ENCODE measurements at places on chromosomes 12 and 14. TPM values are rescaled to one million over a fixed set of nuclear protein-coding genes. Genes with fewer than 3 reads are reported as not detected.

OTUB2 gene
- total RNA-seq, result 1.3 TPM

SLC15A4 gene
- 31.7 TPM for total RNA-seq

HSPA2 gene
- 10.1 TPM for total RNA-seq

SLC16A7 gene
- total RNA-seq, result 22.5 TPM

TCL1B gene
- total RNA-seq, result not detected

DDX23 gene
- 48.3 TPM for total RNA-seq

SLC6A12 gene
- total RNA-seq, result not detected

GPR137C gene
- 0.59 TPM for total RNA-seq

TMTC1 gene
- total RNA-seq, result 26.6 TPM

SOAT2 gene
- under 0.01 TPM for total RNA-seq

TMEM30B gene
- 2.7 TPM for total RNA-seq

TAS2R46 gene
- not detected for total RNA-seq

PLEKHG7 gene
- total RNA-seq, result not detected

GALNT6 gene
- 60.4 TPM for total RNA-seq

DENND5B gene
- total RNA-seq, result 5.6 TPM

FOXA1 gene
- total RNA-seq, result under 0.01 TPM

KMT2D gene
- total RNA-seq, result 14.6 TPM

CHGA gene
- not detected for total RNA-seq

TMEM117 gene
- 3.0 TPM for total RNA-seq

CCDC198 gene
- total RNA-seq, result not detected

TAS2R19 gene
- not detected for total RNA-seq

MYO1H gene
- not detected for total RNA-seq

DIO2 gene
- 0.45 TPM for total RNA-seq

HOXC12 gene
- total RNA-seq, result not detected

SLCO1B3 gene
- total RNA-seq, result not detected

SYNE3 gene
- 7.9 TPM for total RNA-seq

B4GALNT1 gene
- 1.7 TPM for total RNA-seq

RASAL1 gene
- total RNA-seq, result not detected

ABCC9 gene
- 0.34 TPM for total RNA-seq

HHIPL1 gene
- 1.8 TPM for total RNA-seq
